ENCODE measurements at places on chromosomes 7 and 10. TPM values are rescaled to one million over a fixed set of nuclear protein-coding genes. Genes with fewer than 3 reads are reported as not detected.

DNA sequence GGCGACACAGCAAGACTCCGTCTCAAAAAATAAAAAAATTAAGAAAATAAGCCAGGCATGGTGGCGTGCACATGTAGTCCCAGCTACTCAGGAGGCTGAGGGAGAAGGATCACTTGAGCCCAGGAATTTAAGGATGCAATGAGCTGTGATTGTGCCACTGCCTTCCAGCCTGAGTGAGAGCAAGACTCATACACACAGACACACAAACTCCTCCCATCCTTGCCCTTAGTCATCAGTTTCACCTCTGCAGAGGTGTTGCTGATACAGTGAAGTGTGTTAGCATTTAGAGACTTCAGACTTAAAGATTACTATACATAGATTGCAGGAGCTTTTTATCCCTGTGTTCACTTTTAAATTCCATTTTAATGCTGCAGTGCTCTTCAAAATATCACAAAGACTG lies 5.5 kb upstream of the H2AZ2 start:
- no peak for DNase-seq

- no peak for DNase-seq
These were observed 867.3 kb downstream of the TYW1 start for GRCh38 chr7:67863911-67864310.

DNA sequence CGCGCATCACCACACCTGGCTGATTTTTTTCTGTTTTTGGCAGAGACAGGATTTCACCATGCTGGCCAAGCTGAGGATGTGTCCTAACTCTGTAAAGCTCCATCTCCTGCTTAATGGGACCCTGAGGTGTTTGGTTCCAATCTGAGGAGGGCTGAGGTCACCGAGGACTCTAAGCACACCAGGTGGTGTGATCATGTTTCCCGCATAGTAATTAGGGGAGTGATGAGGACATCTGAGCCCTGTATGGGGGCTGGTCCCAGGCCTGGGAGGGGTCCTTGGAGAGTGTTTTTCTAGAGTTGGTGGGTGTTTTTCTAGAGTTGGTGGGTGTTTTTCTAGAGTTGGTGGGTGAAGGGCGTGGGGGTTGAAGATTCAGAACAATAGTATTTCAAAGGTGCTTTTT lies 3.0 kb upstream of the ABHD11 start:
- DNase-seq, result no peak

GRCh38 chr10:56653289-56653688 lies 292.2 kb upstream of the ZWINT start:
- no peak for DNase-seq

- DNase-seq, result no peak
These were observed 161.9 kb downstream of the HGF start for GRCh38 chr7:81607987-81608386.

DNA sequence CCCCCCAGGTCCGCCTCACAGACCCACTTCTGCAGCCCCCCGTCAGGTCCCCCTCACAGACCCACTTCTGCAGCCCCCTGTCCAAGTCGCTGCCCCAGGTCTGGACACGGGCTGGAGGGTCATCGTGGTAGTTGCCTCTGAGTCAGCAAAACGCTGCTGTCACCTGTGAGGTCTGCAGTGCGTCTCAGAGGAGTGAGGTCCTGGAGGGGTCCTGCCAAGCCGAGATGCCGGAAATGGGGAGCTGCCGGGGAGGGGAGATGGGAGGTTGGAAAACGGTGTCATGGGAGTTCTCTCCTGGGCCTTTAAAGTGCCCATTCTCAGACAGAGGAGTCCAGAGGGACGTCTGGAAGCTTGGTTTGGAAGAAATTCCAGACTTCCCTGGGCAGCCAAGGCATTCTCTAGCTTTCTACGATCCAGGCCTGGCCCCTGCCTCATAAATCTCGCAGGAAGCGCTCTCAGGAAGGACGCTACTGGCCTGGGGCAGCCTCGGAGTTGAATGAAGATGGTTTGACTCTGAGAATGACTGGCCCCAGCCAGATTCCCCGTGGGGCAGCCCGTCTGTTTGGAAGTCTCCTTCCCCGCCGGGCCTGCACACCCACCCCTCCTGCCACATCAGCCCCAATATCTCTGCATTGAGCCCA lies 38.7 kb downstream of the CALML3 start:
- DNase-seq, result no peak

- DNase-seq, result no peak
These were observed 12.1 kb upstream of the CEP41 start for GRCh38 chr7:130452951-130453350.

DNA sequence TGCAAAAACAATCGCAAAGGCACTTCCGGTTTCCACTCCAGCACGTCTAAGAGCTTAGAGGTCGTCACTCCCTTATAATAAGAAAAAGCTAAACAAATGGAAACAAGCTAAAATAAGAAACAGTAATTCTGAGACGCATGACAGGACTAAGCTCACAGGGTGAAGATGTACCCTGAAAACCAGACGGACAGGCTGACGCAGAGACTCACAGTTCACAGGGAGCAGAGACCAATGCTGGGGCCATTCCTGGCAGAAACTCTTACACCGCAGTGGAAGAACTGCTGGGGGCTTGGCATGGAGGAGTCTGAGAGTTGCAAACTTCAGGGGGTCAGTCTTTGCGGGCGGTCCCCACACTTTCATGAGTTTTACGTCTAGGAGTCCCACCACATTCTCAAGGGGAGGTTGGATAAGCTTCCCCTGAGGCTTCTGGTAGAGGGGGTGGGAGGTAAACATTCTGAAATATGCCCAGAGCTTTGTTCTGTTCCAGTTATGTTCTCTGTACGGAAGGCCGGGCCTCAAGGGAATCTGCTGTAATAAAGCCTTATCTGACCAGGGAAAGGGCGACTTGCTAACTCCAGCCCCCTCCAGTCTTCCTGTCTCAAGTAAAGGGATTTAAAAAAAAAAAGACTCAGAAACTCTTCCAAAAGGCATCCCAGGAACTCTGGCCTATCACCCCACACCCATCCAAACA lies 47.8 kb downstream of the BRI3 start:
- no peak for DNase-seq

DNA sequence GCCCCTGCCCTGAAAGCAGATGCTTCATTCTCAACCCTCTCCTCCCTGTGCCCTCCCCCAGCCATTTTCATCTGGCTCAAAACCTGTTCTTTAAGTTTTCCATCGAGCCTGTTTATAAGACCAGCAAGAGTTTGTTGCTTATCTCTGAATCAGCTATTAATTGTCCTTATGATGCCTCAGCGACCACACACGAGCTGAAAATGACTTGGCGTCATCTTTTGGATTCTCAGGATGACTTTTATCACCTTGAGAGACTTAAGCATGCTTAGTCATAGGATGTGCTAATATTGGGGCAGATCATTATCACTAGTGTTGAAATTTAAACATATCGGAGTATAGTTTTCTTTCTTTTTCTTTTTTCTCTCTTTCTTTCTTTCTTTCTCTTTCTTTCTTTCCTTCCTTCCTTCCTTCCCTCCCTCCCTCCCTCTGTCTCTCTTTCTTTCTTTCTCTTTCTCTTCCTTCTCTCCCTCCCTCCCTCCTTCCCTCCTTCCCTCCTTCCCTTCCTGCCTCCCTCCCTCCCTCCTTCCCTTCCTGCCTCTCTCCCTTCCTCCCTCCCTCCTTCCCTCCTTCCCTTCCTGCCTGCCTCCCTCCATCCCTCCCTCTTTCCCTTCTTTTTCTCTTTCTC lies 184.5 kb downstream of the PHTF2 start:
- DNase-seq, result no peak

- no peak for DNase-seq
These were observed 289.0 kb downstream of the SNX13 start for GRCh38 chr7:17651341-17651740.

GRCh38 chr10:15322356-15322755 lies 48.7 kb downstream of the FAM171A1 start:
- no peak for DNase-seq

DNA sequence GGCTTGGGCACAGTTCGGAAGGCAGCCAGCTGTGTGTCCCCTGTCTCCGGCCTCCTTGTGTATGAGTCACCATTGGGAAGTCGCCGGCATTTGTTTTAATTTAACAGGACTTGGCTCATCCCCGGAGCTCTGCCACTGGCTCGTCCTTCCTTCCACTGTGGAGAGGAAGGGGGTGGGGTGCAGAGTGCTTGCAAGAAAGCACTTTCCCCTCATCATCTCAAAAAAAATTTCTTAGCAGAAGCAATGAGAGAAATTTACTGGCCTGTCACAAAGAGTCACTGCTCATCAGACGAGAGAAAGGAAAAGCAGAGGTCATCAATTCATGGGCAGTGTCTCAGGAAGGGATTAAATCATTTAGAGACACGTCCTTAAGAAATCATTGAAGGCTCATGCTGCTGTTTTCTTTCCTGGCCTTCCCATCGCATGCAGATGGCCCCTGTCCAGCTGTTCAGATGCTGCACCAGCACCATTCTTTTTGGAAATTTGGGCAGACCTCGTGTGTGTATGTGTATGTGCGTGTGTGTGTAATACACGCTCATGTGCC lies 93.3 kb downstream of the BMS1 start:
- DNase-seq, result no peak

DNA sequence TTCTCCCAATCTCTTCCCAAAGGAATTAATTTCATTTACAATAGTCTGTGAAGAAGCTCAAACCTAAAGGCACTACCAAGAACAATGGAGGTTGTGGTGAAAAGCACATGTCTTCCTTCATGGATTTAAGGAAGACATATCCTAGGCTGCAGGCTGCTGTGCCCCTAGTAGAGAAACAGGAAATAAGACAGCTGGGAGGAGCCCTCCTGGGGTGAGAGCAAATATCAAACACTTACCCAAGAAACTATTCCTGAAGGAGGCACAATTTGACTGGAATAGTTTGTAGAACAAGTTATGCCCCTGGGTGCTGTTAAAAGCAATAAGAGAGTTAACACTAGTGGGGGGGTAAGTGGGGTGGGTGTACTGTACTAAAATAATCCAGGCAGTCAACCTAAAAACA lies 30.1 kb downstream of the PDZD8 start:
- no peak for DNase-seq

- DNase-seq, result no peak
These were observed 544 bp downstream of the GPRIN2 start for GRCh38 chr10:46555713-46556514.

- DNase-seq, result no peak
These were observed 290.2 kb downstream of the CCDC3 start for GRCh38 chr10:12711350-12711708.

- no peak for DNase-seq
These were observed 14.5 kb downstream of the C7orf57 start for GRCh38 chr7:48049850-48050249.

DNA sequence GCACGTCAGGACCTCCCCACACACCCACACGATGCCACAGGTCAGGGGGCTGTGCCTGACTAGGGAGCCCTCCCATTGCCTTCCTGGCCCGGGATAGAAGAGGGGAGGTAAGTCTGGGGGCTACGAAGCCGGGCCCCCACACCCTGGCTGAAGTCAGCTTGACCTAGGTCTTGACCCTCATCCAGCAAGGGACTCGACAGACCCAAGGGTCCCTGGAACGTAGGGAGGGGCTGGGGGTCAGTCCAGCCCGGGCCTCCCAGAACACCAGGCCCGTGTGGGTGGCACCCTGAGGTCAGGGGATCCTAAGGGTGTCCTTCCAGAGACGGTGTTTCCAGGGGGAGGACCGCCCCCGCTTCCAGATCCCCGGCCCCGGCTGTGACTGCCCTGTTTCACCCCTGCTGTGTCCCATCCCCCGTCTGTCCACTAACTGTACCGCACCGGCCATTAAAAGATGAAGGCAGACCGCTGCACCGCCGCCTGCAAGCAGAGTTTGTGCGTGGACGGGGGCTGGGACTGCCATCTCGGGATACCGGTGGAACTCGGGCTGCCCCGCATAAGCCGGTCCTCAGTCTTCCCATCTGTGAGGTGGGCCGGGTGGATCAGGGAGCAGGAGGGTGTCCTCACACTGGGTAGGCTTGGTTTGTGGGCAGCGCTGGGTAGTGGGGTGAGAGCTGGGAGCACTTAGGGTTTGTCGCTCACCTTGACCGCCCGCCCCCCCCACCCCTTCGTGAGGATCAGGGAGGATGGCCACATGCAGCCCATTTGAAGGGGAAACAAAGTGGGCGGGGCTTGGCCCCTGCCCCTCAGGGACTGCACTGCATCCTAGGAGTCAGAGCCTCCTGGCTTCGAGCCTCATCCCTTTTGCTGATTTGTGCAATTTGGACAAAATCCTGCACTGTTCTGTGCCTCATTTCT lies 21.1 kb downstream of the SLC29A4 start:
- no peak for DNase-seq

- DNase-seq, result no peak
These were observed 9.1 kb upstream of the PRKAR2B start for GRCh38 chr7:107035446-107035845.

- no peak for DNase-seq
These were observed 28.8 kb upstream of the ZFAND2A start for GRCh38 chr7:1188720-1189294.

DNA sequence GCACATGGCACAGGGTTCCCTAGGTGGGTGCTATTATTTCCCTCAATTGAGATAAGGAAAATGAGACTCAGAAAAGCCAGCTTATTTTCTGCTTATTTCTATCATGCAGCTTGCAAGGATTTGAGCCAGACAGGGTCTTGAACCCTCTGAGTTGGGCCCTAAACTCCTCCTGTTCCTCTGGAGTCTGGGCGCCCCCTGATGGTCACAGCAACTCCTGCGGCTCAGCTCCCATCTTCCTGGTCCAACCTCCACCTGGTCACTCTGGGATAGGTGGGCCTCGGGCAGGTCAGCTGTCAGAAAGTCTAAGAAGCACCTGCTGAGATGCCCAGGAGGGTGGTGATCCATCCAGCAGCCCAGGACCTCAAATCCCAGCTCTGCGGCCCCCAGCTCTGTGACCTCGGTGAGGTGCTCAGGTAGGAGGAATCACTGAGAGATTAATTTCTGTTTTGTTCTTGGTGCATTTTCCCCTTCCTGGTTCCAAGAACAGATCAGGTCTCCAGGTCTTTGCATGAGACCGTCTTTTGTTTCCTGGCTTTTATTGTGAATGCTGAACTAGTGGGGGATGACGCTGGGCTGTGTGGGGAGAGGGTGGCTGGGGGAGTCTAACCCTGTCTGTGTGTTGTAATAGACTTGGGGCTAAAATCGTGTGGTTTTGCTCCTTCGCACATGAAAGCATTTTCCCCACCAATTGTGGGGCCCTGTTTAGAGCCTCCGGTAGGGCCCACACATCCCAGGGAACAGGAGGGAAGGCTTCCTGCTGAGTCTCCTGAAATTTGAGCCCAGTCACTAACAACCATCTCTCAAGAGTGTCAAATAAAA lies 32.8 kb downstream of the TMEM130 start:
- DNase-seq, result no peak

- no peak for DNase-seq
These were observed 10.9 kb downstream of the C10orf71 start for GRCh38 chr10:49309691-49310411.

- DNase-seq, result no peak
These were observed 153.3 kb downstream of the ELMO1 start for GRCh38 chr7:37295401-37295800.

DNA sequence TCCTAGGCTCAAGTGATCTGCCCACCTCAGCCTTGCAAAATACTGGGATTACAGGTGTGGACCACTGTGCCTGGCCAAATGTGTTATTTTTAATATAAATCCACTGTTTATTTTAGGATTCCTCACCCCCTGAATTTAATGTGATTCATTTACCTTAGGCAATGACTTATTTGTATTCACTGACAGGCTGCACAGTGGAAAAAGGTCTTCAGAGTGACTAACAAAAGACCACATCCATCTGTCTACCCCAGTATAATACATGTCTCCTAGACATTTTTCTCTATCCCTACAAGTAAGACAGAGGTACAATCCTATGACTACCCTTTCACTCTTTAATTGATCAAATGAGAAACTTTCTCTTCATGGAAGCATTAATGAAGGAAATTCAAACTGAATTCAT lies 230.2 kb downstream of the AHR start:
- DNase-seq, result no peak

The PRSS2 gene
- total RNA-seq, result 3.0 TPM

The YKT6 gene
- total RNA-seq, result 102 TPM

The KNDC1 gene
- not detected for total RNA-seq

The ANKRD1 gene
- 436 TPM for total RNA-seq

The AASS gene
- 15.2 TPM for total RNA-seq

The CPA4 gene
- 27.7 TPM for total RNA-seq

The C7orf57 gene
- total RNA-seq, result 0.64 TPM

The TES gene
- 73.9 TPM for total RNA-seq

All from glomerular endothelial cell (primary cell).